ENCODE measurements at places on chromosomes 13 and 19.
A peak's percentile ranks its signal among the peaks of the same experiment; 100 is the strongest.

DNA sequence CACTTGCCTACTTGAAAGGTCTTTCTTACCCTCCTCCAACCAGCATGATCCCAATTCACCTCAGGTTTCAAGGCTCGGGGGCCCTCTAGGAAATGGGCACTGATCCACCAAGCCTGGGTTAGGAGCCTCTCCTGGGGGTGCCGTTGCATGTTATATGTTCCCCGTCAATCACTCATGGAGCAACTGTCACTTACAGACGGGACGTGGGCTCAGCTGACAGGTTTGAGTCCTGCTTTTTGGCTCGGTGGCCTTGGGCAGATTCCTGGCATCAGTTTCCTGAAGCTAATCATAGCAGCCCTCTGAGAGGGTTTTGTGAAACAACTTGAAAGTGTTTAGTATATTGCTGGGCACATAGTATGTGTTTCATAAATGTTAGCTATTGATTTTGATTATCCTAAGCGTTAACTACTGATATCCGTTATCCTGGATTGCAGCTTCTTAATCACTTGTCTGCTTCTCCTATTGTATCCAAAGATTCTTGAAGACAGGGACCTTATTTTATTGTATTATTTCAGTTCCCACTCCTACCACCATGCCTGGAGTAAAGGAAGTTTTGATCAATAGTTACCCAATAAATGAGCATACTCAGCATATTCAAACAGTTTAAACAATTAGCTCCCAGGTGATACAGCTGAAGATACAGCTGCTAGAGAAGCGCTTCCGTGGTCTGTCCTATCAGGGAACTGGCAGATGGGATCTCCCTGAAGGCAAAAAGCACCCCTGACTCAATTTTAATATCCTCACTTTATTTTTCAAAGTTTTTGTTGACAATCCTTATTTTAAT is 57.9 kb downstream of the RFC3 start:
- DNase-seq, result no peak

GRCh38 chr19:2255982-2256685 is at the start of gene JSRP1:
Gene JSRP1 (minus strand): TSS chr19:2256417. CDS start chr19:2255314, 1,103 bp downstream.
- no peak for DNase-seq

DNA sequence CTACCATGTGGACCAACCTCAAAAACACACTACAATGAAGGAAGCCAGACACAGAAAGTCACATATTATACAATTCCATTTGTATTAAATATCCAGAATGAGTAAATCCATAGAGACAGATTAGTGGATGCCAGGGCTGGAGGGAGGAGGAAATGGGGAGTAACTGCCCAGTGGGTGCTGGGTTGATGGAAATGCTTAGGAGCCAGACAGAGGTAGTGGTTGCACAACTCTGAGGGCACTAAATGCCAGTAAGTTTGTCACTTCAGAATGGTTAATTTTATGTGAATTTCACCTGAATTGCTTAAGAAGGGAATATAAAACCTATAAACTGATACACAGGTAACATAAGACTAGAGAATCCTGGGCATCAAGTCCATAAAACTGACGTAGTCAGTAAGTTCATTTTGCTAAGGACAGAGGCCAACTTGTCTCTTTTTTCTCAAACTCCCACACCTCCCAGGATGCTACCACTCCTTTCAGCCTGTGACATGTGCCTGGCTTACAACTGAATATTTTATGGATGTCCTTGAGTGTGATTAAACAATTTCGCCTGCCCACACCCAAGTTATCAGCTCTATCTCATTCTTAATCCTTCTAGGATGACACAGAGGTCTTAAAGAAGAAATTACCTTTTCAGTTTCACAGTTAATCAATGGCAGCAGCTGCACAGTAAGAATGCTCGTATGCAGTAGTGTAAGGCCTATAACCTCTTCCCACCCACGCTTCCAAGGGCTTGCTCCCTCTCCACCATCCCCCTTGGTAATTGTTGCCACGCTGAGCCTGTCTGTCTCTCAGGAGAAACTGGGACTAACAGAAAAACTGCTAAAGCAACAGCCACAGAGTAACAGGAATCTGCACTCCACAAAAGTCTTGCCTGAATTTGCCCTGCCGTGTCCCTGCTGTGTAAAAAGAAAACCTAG is 5.9 kb upstream of the MLNR start:
- no peak for DNase-seq

DNA sequence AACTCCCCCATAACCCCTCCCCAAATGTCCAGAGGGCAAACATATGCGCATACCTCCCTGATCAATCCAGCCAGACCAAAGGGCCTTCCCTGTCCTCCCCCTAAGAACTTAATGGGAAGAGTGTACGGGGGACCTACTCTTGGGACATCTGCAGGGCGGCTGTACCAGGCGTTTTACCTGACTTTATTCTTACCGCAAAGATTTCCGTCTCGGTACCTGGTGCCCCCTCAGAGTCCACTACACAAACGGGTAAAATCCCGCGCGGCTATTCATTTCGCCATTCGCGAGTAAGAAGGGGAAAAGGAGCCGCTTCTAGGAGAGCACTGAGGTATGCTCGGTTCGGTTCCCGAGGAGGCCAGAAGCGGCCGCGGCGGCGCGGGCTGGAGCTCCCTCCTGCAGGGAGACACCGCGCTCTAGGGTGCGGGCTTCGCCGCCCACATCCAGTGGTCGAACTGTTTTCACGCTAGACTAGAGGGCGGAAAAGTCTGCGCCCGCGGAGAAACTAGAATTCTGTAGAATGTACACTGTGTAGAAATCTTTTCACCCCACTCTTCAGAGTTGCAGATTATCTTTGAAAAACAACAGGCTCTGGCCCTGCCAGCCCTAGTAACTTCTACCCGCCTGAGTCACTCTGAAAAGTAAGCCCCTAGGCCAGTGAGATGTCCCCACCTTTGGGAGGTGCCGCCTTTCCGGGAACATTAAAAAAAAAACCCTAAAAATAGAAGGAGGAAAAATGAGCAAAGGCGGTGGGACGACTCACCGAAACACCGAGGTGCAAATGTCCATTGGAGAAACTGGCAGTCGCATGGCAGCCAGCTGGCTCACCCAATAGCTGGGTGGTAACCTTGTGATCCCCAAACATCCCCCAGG is 3.8 kb upstream of the TSHZ3 start:
- no peak for DNase-seq

GRCh38 chr19:9039728-9040127 is 29.5 kb upstream of the MUC16 start:
- no peak for DNase-seq

GRCh38 chr19:7670150-7670783 is 1.4 kb downstream of the RETN start:
- no peak for DNase-seq

- no peak for DNase-seq
Observed at GRCh38 chr13:48400850-48401291, 12.0 kb downstream of the LPAR6 start.

- DNase-seq, result no peak
Observed at GRCh38 chr19:4654437-4655361, 15.4 kb downstream of the TNFAIP8L1 start.

DNA sequence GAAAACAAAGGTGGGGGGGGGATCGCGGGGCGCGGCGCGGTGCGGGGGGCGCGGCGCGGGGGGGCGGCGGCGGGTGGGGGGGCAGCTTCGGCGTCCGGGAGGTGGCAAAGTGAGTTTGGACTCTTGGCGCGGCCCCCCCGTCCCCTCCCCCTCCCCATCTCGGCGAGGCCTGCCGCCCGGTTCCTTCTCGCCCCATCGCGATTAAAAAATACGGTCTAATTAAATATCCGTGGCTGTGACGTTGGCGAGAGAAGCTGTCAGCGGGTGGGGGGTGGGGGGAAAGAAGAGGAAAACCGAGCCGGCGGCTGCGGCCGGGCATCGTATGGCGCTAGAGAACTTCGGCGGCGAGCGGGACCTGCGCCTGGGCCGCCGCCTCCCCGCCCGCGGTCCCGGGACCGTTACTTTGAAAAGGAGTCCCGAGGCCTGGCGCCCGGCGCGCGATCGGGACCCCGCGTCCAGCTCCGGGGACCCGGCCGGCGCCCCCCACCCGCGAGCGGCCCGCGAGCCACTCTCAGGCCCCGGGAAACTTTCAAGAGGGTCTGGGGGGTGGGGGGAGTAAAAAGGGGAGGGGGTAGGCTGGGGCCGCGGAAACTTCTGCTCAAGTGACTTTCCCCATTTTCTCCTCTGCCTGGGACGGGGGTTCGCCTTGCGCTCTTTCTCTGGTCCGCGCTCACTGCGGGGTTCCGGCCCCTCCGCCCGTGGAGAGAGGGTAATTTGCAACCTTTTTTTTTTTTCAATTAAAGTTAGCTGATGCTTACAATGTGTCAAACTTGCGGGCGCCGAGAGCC is 146.3 kb upstream of the ZNF536 start:
- no peak for DNase-seq

DNA sequence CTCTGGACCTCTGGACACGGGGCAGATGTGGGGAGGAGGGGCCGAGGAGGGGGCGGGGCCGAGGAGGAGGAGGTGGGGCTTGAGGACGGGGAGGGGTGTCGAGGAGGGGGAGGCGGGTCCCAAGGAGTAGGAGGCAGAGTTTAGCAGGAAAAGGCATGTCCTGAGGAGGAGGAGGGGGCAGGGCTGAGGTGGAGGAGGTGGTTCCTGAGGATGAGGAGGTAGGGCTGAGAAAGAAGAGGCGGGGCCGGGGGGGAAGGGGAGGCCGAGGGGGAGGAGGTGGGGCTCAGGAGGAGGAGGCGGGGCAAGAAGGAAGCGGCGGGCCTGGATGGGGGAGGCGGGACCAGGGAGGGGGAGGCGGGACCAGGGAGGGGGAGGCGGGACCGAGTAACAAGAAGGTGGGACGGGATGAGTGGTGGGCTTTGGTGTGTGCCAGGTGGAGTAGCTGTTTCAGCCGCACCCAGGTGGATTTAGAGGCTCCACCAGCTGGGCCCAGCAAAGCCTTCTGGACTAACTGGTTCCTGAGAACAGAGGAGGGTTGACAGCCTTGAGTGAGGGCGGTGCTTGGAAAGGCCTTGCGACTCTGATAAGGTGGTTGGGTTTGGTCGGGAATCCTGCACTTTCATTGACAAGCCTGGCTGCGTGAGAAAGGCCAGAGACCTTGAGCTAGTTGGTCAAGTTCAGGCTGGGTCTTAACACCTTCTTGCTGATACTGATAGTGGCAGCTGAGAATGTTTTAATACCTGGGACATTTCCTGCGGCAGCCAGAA is 7.7 kb downstream of the TECR start:
- DNase-seq, result no peak

DNA sequence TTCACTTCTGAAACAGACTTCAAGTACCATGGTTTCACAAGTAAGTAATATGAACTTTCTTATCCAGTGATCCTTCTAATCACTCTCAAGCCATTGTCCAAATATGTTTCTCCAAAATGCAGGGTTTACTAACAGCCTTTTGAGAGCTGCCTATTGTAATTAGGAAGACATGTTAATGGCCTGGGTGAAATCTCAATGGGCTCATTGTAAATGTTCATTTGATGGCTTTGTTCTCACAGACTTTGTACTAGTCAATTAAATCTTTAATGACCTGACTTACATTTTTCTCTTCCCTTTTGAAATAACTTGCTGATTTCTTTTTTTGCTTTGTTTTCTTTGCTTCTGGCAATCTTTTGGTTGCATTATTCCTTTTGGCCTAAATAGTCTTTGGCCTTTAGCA is 444.8 kb downstream of the LIG4 start:
- no peak for DNase-seq

DNA sequence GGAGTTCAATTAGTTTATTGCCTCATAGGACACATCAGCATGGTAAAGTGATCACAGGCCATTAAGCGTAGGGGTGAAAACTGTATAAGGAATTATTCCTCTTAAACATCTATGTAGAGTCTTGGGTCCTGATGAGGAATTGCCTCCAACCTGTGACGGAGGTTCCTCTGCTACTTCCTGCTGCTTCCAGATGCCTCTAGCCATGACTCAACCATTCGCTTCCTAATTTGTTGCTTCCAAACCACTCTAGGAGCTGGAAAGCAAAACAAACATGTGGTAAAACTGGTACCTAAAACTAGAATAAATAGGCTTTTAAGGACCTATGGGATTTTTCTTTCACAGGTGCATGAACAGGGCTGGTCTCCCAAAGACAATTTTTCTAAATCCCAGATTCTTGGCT is 253.8 kb downstream of the KLF12 start:
- no peak for DNase-seq

GRCh38 chr19:20247016-20247683 is 80.1 kb downstream of the ZNF486 start:
- peak; percentile 40 for DNase-seq

DNA sequence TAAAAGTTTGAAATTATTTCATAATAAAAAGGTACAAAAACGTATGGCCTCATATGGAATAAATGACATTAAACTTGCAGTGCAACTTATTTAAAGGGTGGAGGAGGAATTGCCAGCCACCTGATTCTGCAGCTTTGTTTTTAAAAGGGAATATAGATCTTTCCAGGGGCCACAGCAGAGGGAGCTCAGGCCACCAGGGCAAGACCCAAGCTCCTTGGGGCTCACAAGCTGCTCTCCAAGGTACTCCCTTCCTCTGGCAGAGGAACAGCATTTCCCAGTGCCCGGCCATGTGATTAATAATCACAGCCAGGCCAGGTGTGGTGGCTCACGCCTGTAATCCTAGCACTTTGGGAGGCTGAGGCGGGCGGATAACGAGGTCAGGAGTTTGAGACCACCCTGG is 6.2 kb downstream of the ACOD1 start:
- no peak for DNase-seq

DNA sequence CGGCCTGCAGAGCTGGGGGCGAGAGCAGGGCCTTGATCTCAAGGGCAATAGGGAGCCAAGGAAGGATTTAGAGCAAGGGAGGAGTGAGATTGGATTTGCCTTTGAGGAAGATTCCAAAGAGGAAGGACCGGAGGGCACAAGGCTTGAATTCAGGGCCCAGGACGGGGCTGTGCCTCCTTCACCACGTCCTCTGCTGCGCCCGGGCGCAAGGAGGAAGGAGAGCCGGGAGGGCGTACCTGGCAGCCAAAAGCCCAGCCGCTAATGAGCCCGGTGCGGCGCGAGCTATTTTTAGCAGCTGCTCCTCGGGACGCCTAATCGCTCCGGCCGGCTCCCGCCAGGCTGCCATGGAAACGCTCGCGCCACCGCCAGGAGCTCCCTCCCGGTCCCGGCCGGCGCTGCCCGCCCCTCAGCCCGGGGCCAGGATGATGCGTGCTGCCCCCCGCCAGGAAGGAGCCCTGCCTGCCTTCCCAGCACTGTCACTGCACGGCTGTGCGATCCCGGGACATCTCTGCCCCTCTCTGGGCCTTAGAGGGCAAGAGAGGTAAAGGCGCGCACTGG is 31.3 kb downstream of the TINCR start:
- peak; percentile 77 for DNase-seq

- DNase-seq, result no peak
Observed at GRCh38 chr13:112444416-112445399, 68.6 kb downstream of the SPACA7 start.

- no peak for DNase-seq
Observed at GRCh38 chr19:6229951-6230712, 49.6 kb downstream of the MLLT1 start.

GRCh38 chr19:7912144-7912696 is 2.4 kb upstream of the TGFBR3L start:
- no peak for DNase-seq

DNA sequence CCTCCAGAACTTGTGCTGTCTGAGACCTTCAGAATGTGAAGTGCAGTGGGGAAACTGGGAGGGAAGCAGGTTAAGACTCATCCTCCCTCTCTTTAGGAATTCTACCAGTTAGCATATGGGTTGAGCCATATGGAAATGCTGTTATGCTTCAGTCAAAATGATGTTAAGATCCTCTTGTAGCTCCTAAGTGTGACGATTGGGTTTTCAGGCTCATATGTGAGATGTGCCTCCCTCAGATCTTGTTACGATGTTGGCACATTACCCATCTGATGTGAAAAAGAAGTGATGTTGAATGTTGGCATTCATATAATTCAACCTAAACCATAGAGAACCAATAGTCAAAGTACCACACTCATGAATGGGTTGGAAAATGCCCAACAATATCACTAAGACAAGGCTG is 67.8 kb upstream of the IPO5 start:
- no peak for DNase-seq

GRCh38 chr13:31184451-31184850 is 15.3 kb upstream of the B3GLCT start:
- DNase-seq, result no peak
